Naive thymus-derived CD4-positive, alpha-beta T cell (primary cell): ENCODE measurements at places on chromosomes 5 and 9. TPM values are rescaled to one million over a fixed set of nuclear protein-coding genes. Genes with fewer than 3 reads are reported as not detected.

DNA sequence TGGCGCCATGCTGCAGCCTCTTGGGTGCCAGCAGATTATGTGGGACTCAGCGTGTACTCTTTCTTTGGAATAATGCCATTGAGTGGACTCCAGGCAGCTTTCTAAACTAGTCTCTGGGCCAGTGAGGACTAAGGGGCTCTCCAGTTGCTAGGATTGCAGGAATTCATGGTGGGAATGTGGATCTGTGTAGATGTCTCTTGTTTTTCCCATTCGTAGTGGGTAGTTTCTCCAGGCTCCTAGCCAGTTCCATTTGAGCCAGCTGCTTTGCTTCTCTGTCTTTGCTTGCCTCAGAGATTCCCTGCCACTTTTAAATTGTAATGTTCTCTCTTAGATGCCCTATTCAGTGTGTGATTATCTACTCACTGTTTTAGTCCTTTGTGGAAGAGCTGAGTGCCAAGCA lies 42.6 kb downstream of the SLF1 start:
- no peak for DNase-seq

NUTM2G gene
- not detected for total RNA-seq

- DNase-seq, result no peak
Observed at GRCh38 chr9:112065806-112066606, 109.1 kb downstream of the SUSD1 start.

NELFB gene
- total RNA-seq, result 40.5 TPM

ZDHHC11B gene
- 5.5 TPM for total RNA-seq

DNA sequence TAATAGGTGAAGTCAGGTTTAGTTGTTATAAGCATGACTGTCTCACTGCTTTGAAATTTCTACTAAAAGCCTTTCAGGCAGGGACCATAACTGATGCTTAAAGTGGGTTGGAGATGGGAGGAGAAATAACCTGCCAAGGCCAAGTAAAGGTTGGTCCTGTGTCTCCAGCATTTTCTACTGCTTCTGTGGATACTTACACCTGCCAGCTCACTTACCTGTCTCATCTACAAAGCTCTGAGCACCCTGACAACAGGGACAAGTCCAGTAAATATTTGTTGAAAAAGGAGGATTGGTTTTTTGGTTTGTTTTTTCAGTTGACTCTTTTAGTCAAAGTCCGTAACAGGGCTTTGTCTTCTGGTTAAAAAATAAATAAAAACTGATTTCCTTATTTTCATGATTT lies 38.6 kb downstream of the GRAMD2B start:
- no peak for DNase-seq

- DNase-seq, result no peak
Observed at GRCh38 chr9:126862104-126862761, 1.8 kb downstream of the ZBTB34 start.

DNA sequence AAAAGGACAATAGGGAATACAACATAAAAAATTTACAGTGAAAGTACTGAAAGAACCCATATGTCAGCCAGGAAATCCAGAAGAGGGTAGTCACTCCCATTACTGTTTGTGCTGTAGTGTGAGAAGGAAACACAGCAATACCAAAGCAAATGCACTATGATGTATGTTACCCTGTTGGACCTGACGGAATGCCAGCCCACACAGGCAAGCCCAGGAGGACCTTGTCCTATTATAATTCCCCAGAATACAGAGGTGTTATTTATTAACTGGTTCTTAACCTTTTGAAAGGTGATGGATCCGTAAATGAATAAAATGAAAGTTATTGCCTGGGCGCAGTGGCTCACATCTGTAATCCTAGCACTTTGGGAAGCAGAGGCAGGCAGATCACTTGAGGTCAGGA lies 79.0 kb downstream of the GDA start:
- DNase-seq, result no peak

- no peak for DNase-seq
Observed at GRCh38 chr9:108002371-108002956, 512.9 kb upstream of the KLF4 start.

SOWAHA gene
- not detected for total RNA-seq

DNA sequence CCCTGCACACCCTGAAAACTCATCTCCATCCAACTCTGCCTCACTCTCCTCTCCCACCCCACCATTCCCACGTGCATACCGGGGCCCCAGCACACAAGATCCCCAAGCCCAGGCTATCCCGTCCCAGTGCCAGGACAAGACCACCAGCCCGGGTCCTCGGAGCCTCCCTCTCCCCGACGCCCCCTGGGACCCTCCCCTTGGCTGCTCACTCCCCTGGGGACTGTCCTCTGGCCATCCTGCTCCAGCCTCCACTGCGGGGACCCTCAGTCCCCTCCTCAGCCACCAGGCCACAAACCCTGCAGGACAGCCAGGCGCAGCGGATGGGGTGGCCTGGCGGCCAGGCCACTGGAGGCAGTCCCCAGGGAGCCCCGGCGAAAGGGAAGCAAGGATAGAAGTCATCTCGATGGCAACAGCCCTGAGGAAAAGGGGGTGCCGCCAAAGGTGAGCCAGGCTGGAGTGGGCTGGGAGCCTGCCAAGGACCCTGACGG lies 62.8 kb downstream of the C9orf50 start:
- DNase-seq, result no peak

DNAH5 gene
- not detected for total RNA-seq

SPATA9 gene
- not detected in 2 replicates for total RNA-seq

- no peak for DNase-seq
Observed at GRCh38 chr9:127721391-127721821, 5.5 kb downstream of the TTC16 start.

GRCh38 chr5:14579731-14580397 lies 1.7 kb upstream of the OTULINL start:
- no peak for DNase-seq

DNA sequence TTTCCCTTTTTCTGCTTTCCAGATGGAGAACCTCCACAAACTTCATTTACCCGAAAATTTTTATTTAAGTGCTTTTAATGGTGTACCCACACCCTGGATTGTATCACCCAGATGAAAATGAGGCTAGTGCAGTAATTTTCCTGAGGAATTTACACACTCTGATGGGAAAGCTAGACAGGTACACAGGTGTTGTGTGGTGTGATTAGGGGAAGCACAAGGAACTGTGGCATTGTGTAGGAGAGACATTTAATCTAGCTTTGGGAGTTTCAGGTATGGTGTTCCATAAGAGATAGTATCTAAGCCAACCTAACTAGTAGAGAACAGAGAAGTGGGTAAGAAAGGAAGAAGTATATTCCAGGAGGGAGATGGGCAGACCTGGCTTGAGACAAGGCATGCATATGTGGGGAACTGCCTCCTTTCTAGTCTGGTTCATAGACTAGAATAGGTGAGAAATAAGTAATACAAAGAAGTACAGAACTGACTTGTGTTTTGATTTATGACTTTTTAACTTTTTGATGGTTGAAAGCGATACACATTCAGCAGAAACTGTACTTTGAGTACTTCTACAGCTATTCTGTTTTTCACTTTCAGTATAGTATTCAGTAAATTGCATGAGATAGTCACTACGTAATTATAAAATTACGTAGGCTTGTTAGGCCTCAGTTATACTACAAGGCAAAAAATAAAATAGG lies 22.9 kb upstream of the ROPN1L start:
- DNase-seq, result no peak

DNA sequence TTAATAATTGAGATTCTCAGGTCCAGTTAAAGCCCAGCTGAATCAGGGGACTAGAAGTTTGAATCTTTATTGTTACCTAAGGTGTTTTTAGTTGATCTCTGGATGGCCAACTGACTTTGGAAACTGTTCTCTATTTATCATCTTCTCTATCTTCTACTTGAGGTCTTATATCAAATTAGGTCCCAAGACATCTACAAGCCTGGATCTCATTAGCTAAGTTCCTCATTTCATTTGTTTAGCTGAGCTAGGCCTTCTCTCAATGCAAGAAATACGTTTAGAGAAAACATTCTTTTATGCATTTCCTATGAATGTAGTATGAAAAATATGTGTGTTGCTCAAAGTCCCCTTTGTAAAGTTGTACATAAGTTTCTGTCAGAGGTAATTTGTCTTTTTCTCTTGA lies 196.6 kb downstream of the PTTG1 start:
- no peak for DNase-seq

PCDHA10 gene
- total RNA-seq, result not detected

DNA sequence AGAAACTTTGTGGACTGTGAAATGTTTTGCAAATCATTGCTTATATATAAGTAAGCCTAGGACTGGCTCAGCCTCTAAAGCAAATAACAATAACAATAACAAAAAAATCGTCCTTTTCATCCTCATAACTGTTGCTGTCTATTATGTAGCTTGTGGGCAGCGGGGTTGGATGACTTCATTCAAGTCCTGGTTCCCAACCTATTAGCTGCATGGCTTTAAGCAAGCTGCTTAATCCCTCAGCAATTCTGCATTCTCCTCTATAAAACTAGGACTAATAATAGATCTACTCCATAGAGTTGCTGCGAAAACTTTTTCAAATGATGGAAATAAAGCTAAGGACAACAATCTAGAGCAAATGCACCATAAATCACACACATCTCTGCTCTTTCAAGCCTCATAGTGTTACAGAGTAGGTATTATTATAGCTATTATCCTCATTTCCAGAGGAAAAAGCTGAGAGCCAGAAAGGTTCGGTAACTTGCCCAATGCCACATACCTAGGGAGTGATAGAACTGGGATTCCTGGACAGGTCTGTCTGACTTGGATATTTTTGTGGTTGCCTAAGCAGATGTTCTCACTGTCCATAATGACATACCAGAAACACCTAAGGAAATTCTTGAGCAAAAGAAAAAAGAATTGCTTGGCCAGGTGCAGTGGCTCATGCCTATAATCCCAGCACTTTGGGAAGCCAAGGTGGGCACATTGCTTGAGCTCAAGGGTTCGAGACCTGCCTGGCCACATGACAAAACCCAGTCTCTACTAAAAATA lies 98.8 kb upstream of the ADRA1B start:
- DNase-seq, result no peak

FGD3 gene
- total RNA-seq, result 139 and 141 TPM in 2 replicates

FRMPD1 gene
- total RNA-seq, result not detected

PCDHGB3 gene
- total RNA-seq, result 0.58 and 0.97 TPM in 2 replicates

DNA sequence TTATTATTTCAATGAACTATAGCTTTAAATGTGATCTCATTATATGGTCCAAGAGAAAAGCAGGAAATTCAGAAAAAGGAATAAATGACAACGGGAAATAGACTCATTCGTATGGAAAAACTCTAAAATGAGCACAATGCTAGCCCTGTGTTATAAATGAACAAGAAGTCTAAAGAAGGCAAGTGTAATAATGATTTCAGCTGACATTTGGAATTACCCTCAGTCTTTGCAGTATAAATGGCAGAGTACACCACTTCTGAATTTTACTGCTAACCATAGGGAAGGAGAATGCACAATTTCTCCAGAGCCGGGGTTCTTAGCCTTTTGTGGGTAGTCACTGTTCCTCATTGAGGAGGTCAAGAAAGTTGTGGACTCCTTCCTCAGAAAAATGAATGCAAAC lies 93.1 kb downstream of the ANKRD55 start:
- DNase-seq, result no peak

- no peak for DNase-seq
Observed at GRCh38 chr9:80866576-80867227, 822.6 kb downstream of the TLE1 start.

GRCh38 chr5:146731909-146732659 lies 146.5 kb downstream of the PPP2R2B start:
- DNase-seq, result no peak

- DNase-seq, result no peak
Observed at GRCh38 chr5:174801798-174802197, 77.4 kb downstream of the MSX2 start.

- no peak for DNase-seq
Observed at GRCh38 chr5:80057921-80058320, 22.8 kb downstream of the THBS4 start.

- DNase-seq, result no peak
Observed at GRCh38 chr5:132907161-132907560, 33.7 kb downstream of the LEAP2 start.
